Stimulated activated CD4-positive, alpha-beta T cell treated with anti-CD3 and anti-CD28 coated beads, Interleukin-1b, Interleukin-23, amount 100 ng/mL, for 1 hour (primary cell): ENCODE measurements at places on chromosomes 5 and 9.

DNA sequence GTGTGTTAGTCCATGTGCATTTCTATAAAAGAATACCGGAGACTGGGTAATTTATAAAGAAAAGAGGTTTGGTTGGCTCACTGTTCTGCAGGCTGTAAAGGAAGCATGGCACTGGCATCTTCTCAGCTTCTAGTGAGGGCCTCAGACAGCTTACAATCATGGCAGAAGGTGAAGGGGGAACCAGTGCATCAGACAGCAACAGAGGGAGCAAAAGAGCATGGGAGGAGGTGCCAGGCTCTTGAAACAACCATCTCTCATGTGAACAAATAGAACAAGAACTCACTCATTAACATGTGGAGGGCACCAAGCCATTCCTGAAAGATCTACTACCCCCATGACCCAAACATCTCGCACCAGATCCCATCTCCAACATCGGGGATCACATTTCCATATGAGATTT is 89.2 kb upstream of the IL33 start:
- no peak for DNase-seq

DNA sequence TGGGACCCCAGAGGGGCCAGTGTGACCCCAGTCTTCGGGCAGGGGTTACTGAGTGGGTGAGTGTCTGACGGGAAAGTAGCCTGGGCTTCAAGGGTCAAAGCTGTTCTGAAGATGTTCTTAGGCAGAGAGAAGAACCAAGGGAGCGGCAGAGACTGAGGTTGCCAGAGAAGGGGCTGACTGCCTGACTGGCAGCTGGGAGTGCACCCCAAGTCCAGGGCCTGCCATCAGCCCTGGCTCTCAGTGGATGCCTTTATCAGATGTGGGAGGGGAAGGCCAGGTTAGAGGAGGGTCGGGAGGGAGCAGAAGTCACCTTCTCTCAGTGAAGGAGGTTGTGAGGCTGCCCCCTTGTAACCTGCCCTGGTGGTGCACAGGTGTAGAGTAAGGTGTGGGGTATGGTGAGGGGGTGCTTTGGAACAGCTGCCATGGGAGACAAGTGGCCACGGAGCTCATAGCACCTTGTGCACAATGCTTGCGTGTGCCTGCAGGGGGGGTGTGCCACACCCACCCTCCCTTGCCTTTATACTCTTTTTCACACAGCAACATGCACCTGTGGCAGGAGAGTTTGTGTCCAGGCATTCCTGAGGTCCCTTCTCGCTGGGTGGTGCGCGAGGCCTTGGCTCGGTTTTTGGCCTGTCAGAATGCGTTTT is 18.9 kb downstream of the RALGPS1 start:
- DNase-seq: no peak

- no peak for DNase-seq
These were observed 76.0 kb downstream of the VAV2 start for GRCh38 chr9:133916159-133916541.

- DNase-seq: no peak
These were observed 18.0 kb upstream of the GDA start for GRCh38 chr9:72131206-72131605.

DNA sequence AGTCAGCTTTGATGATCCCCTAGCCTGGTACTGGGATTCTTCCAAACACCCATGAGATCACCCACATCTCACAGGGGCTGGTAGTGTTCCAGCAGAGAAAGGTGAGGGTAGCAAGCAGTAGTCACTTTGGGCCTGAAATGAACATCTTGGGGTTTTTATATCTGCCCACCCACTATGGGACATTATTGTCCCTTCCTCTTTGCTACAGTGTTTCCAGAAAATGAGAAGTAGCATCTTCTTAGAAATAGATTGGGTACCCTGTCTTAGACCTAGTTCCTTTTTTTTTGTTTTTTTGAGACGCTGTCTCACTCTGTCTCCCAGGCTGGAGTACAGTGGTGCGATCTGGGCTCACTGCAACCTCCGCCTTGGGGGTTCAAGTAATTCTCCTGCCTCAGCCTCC is 249.2 kb upstream of the ANKRD55 start:
- DNase-seq: no peak

DNA sequence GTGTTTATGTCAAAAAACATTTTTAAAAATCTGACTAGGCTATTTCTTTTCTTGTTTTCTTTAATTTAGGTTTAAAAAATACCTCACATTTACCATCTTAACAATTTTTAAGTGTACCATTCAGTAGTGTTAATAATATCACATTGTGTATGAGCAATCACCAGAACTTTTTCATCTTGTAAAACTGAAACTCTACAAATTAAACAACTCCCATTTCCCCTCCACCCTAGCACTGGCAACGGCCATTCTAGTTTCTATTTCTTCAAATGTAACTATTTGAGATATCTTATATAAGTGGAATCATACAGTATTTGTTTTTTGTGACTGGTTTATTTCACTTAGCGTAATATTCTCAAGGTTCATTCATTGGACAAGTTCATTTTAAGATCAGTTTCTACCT is 27.7 kb downstream of the PLCXD3 start:
- no peak for DNase-seq

GRCh38 chr5:145511351-145511750 is 323.8 kb downstream of the PRELID2 start:
- no peak for DNase-seq

DNA sequence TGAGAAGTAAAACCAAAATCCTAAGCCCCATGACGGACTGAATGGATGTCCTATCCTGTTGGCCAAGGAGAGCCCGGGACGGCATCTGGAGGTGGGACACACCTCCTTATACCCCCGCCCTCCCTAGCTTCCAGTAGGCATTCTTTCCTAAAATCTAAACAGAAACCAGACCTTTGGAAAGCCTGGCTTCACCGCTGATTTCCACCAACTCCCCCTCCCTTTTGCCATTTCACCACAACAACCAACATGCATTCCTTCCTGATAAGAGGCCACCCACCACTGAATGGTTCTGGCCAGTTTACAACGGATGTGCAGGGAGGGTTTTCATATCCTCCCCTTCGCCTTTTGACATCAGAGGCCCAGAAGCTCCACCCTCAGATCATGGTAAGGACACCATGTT is 9.2 kb upstream of the RARS1 start:
- no peak for DNase-seq

GRCh38 chr5:37825334-37825915 is 14.4 kb downstream of the GDNF start:
- no peak for DNase-seq

DNA sequence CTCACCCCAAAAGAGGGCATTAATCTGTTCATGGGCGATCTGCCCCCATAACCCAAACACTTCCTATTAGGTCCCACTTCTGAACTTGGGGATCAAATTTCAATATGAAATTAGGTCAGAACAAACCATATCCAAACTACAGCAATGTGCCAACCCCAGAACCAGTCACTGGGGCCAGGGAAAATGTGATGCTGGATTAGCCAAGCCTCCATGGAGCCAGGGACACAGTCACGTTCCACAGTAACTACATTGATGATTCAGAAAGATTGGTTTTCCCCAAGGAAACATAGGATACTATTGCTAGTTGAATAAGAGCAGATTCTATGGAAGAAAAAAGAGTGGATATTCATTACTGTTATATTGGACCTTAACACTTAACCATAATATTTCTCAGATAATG is 84.2 kb downstream of the GIN1 start:
- no peak for DNase-seq

DNA sequence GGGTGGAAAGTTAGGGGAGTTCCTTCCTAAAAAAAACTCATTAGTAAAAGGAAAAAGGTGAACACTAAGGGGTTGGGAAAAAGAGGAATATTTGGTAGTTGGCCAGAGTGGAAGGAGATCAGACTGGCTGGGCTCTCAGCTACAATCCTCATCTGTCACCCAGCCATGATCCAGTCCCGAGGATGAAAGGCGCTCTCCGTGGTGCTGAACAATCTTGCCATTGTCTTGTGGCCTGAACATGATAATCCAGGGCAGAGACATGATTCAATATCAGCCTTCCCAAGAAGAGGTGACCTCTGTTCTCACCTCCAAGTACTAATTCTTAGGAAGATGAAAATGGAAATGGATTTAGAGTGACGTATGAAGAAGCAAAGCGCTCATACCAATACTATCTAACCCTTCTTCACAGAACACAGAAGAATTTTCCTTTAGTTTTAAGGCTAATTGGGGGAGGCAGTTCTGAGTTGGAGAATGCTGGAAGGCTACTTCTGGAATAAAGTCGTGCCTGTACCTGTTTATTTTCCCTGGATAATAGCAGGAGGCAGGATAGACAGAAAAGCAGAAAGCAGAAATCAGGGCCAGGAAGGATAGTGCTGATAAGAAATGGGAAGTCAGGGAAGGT is 36.6 kb upstream of the MYORG start:
- DNase-seq: no peak

- no peak for DNase-seq
These were observed 8.8 kb downstream of the RXRA start for GRCh38 chr9:134335061-134335460.

- DNase-seq: no peak
These were observed 54.1 kb downstream of the GDA start for GRCh38 chr9:72203205-72203803.

- no peak for DNase-seq
These were observed 115.6 kb upstream of the COL5A1 start for GRCh38 chr9:134525841-134526583.

- no peak for DNase-seq
These were observed 64.1 kb downstream of the ZFAND5 start for GRCh38 chr9:72300873-72301272.

GRCh38 chr9:35287987-35288632 is 126.3 kb downstream of the UNC13B start:
- no peak for DNase-seq

DNA sequence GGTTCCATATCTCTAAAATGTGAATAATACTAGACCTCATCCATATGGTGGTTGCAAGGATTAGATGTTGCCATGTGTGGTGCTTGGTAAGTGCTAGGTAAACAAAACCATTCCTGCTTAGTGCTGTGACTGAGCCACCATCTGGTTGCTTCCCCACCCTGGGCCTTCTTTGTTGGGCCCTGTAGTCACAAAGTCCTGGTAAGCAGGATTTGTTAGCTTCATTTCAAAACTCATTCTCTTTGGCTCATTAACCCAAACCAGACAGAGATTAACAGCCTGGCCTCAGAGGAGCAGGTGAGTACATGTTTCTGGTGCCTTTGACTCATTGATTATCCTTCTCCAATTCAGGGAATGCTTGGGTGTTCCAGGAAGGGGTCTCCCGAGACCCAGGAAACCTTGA is 240.2 kb downstream of the ARHGAP26 start:
- DNase-seq: no peak

DNA sequence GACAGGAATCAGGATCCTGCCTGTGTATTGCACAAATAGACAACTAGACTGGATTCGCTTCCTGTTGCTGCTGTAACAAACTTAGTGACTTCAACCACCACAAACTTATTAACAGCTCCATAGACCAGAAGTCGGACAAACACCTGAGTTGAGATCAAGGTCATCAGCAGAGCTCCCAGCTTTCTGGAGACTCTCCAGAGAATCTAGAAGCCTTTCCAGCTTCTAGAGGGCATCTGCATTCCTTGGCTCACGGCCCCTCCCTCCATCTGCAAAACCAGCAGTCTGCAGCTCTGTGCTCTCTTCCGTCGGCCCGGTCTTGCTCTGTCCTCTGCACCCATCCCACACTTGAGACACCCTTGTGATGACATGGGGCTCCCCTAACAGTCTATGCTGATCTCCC is 99.1 kb downstream of the KCNT1 start:
- no peak for DNase-seq

DNA sequence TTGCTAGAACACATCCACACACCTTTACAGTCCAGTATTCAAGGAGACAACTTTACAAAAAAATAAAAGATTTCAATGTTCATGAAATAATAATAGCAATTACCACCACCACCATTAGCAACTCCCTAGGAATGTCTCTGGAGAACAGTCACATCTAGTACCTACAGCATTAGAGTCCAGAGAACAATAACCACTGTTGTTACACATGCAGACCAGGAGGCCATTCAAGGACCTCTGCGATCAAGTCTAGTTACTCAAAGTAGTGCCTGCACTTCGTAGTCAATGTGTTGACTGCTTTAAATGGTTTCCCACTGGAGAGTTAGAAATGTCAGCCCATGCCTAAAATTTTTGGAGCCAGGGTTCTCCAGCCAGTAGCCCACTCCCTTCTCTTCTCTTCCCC is 244.4 kb downstream of the DEPDC1B start:
- DNase-seq: no peak

DNA sequence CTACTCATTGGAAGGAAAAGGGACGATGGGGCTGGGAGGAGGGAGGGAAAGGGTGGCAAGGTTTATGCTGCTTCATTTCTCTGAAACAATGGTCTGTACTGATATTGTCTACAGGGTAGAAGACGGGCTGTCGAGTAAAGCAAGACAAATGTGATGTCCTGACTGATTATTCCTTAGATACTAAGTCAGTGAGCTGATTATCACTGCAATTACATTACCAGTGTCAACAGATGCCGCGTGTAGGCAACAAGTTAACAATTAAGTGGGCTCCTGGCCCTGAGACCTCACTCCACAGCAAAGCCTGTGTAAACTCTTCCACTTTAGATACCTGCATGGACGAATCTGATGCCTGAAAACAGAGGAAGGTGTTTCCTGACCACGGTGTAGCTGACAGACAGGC is 602.8 kb downstream of the IRX1 start:
- DNase-seq: no peak

GRCh38 chr5:91123901-91124300 is 259.2 kb downstream of the ARRDC3 start:
- no peak for DNase-seq

DNA sequence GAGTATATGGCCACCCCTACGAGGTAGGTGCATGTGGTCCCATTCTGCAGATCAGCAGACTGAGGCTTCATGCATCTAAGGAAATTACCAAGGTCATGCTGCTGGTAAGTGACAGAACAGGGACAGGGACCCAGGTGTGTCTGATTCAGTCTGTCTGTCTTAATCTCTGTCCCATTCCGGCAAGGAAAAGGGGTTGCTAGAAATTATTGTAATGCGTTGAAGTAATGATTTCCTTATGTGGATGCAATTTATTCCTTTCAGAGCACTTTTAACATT is 76.8 kb downstream of the AMBP start:
- DNase-seq: no peak

- no peak for DNase-seq
These were observed 597.0 kb upstream of the ITGA1 start for GRCh38 chr5:52190737-52191136.

- DNase-seq: no peak
These were observed 472.8 kb downstream of the PSAT1 start for GRCh38 chr9:78769690-78770089.

DNA sequence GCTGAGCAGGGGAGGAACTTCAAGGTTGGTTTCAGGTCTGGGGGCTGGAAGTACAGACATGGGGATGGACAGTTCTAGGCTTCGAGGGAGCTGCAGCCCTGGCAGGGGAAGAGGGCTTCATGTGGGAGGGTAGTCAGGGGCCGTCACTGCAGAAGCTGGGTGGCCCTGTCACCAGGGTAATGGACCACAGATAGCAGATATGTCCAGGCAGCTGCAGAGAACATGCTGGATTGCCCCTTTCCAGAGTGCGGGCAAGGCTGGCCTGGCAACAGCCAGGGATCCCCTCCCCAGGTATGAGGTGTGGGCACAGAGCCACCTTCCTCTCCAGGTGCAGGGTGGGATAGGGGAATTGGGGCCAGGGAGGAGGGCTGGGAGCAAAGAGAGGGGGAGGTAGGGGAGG is 206.5 kb downstream of the GADD45G start:
- DNase-seq: no peak

GRCh38 chr9:95058121-95058785 is 259.3 kb downstream of the FANCC start:
- DNase-seq: no peak

GRCh38 chr9:116499986-116500871 is 186.9 kb upstream of the TRIM32 start:
- DNase-seq: no peak

GRCh38 chr9:113480612-113481011 is 17.1 kb downstream of the RGS3 start:
- no peak for DNase-seq
